ENCODE measurements at places on chromosomes 5 and 9.

GRCh38 chr9:4416467-4416866, 73.8 kb upstream of the SLC1A1 start:
- H3K4me1 ChIP-seq = no peaks in the 10 kb centered on the region
- no peak overlapping the region for H3K27ac ChIP-seq
- no peaks in the 10 kb centered on the region for H3K36me3 ChIP-seq
- no peak for DNase-seq

GRCh38 chr9:92890761-92891160, 12.9 kb upstream of the ZNF484 start:
- H3K27me3 ChIP-seq = no peaks in the 10 kb centered on the region
- no peak for DNase-seq
- H3K27ac ChIP-seq = no peak overlapping the region
- no peaks in the 10 kb centered on the region for H3K36me3 ChIP-seq

DNA sequence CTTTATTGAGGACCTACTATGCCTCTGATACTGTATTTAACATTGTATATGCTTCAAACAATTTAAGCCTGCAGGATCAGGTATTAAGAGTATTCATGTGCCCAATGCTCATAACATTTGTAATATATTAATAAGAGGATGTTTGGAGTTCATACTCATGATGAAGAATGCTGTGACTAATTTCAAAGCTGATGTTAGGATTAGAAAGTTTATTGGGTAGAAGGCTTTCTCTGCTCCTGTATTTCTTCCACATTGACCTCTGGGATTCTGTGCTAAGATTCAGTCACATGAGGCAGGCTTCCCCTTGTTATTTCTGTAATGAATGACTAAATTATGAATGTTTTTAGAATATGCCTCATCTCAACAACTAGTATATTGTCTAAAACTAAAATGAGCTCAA, 456.4 kb downstream of the NFIB start:
- no peaks in the 10 kb centered on the region for H3K36me3 ChIP-seq
- H3K27me3 ChIP-seq = no peaks in the 10 kb centered on the region
- H3K27ac ChIP-seq = no peak overlapping the region
- no peaks in the 10 kb centered on the region for H3K4me1 ChIP-seq
- no peak for DNase-seq

DNA sequence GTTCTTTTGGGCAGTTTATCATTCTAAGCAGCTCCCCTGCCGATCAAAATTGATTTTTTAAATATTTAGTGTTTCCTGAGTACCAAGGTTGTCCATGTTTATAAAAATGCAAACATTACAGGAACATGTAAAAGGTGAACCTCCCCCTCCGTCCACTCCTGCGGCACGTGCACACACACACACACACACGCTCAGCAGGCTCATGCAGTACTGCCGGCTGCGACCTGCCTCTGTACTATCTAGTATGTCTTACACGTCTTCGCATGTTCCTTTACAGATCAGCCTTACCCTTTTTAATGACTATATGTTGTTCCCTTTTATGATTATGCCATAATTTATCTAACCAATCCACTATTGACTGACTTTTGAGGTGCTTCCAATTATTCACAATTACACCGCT, 121.8 kb upstream of the LMX1B start:
- no peak for DNase-seq
- no peak overlapping the region for H3K27ac ChIP-seq
- peaks cover 4% of the 10 kb centered on the region for H3K27me3 ChIP-seq
- H3K4me1 ChIP-seq = peaks cover 5% of the 10 kb centered on the region
- no peaks in the 10 kb centered on the region for H3K36me3 ChIP-seq

GRCh38 chr9:137905740-137906139, 28.2 kb downstream of the CACNA1B start:
- no peak overlapping the region for H3K4me3 ChIP-seq
- DNase-seq = no peak
- no peak overlapping the region for H3K27ac ChIP-seq
- peaks cover 11% of the 10 kb centered on the region for H3K27me3 ChIP-seq

GRCh38 chr9:109171926-109172325, 4.9 kb upstream of the FRRS1L start:
- H3K4me1 ChIP-seq = no peaks in the 10 kb centered on the region
- H3K4me3 ChIP-seq = no peak overlapping the region
- H3K27ac ChIP-seq = no peak overlapping the region
- no peaks in the 10 kb centered on the region for H3K36me3 ChIP-seq
- DNase-seq = no peak

DNA sequence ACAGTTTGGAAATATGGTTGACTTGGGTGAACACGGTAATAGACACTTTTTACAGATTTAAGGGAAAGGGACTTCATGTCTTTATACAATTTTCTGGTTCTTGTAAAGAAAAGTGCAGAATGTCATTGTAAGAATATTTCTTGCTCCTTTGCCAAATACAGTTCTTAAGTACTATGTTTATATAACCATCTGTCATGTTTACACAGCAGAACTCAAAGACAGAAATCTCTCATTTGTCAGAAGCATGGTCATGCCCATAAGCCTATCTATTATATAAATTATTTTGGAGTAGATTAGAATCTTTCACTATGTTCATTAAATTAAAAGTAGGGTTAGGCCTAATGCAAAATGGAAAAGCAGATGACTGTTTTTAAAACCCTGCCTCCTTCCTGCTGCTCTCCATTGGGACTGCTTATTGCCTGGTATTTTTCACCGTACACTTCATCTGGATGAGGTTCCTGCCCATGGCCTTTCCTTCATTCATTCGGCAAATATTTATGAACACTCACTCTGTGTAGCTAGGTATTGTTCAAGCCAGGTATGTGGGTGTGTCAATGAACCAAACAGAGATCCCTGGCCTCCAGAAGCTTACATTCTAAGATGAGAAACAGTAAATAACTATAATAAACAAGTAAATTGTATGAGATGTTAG, 558.1 kb downstream of the NR2F1-AS1 start:
- no peak overlapping the region for H3K27ac ChIP-seq
- no peak overlapping the region for H3K4me3 ChIP-seq
- no peak for DNase-seq
- H3K36me3 ChIP-seq = no peaks in the 10 kb centered on the region
- H3K27me3 ChIP-seq = no peaks in the 10 kb centered on the region
- H3K4me1 ChIP-seq = no peaks in the 10 kb centered on the region

Data from activated naive CD8-positive, alpha-beta T cell treated with anti-CD3 and anti-CD28 coated beads, Interleukin-2, amount 50 U/mL, for 24 hours (primary cell).